ENCODE measurements at places on chromosomes 2 and 18. TPM values are rescaled to one million over a fixed set of nuclear protein-coding genes. Genes with fewer than 3 reads are reported as not detected.

- peak; percentile 6 for DNase-seq
Observed at GRCh38 chr2:29485631-29486030, 370.4 kb downstream of the CLIP4 start.

DNA sequence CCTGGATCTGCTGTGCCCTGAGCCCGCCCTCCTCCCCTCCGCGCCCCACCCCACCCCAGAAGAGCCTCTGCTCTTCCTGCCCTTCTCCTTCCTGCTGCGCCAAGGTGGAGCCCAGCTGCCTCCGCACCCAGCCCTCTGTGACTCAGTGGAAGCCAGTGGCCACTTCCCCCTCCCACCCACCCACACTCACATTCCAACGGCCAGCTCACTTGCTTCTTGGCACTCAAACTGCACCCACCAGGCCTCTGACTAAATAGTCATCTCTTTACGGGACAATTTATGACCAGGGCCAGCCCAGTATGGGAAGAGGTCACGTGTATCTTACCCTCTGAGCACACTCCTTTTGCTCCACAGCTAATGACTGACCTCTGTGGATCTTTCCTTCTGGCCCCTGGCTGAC is 150.4 kb upstream of the SLC1A4 start:
- peak; percentile 98 for DNase-seq

The SCG2 gene
- 0.26 TPM for total RNA-seq

GRCh38 chr2:229330952-229331351 is 59.9 kb upstream of the PID1 start:
- DNase-seq = no peak

DNA sequence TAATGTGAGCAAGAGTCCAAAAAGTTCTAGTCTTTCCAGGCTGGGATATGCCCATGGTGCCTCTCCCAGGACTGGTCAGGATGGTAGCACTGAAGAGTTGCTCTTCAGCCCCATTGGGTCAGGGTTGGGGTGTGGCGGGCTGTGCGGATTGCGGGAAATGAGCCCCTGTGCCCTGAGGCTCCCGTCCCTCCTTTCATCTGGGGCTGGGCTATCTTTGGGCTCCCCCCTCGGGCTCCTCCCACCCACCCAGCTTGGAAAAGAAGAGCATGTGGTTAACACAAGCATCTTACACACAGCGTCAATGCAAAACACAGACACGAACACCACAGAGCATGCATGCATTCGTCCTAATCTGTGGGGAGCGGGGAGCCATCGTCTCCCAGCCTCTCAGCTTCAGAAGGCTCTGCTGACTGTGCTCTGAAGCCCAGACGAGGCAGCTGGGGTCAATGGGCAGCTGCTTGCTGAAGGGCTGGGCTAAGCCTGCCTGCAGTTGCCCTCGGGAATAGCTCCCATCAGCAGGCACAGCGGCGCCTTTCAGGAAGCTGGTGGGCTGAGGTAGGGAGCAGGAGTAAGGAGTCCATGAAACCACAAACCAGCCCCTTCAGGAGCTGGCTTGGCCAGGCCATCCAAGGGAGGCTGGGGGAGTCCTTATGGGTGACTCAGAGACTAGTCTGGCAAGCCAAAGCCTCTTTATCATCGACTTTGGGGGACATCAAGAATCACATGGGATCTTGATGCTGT is 112.9 kb downstream of the CLIP4 start:
- DNase-seq = peak; percentile 40

- DNase-seq = no peak
Observed at GRCh38 chr2:235149240-235149659, 197.4 kb downstream of the SH3BP4 start.

- no peak for DNase-seq
Observed at GRCh38 chr2:240731178-240731545, 39.5 kb downstream of the AQP12A start.

The NYAP2 gene
- not detected for total RNA-seq

- DNase-seq = no peak
Observed at GRCh38 chr2:161217597-161218185, 57.5 kb downstream of the TANK start.

GRCh38 chr18:62175521-62175920 is 11.3 kb downstream of the PIGN start:
- DNase-seq = no peak

The PDCD1 gene
- total RNA-seq = not detected

The KRTCAP3 gene
- not detected for total RNA-seq

The WNT6 gene
- total RNA-seq = not detected

GRCh38 chr2:233482616-233483015 is 84.0 kb downstream of the USP40 start:
- no peak for DNase-seq

- no peak for DNase-seq
Observed at GRCh38 chr18:11826836-11827235, 24.4 kb upstream of the CHMP1B start.

The EML4 gene
- total RNA-seq = 19.5 TPM

DNA sequence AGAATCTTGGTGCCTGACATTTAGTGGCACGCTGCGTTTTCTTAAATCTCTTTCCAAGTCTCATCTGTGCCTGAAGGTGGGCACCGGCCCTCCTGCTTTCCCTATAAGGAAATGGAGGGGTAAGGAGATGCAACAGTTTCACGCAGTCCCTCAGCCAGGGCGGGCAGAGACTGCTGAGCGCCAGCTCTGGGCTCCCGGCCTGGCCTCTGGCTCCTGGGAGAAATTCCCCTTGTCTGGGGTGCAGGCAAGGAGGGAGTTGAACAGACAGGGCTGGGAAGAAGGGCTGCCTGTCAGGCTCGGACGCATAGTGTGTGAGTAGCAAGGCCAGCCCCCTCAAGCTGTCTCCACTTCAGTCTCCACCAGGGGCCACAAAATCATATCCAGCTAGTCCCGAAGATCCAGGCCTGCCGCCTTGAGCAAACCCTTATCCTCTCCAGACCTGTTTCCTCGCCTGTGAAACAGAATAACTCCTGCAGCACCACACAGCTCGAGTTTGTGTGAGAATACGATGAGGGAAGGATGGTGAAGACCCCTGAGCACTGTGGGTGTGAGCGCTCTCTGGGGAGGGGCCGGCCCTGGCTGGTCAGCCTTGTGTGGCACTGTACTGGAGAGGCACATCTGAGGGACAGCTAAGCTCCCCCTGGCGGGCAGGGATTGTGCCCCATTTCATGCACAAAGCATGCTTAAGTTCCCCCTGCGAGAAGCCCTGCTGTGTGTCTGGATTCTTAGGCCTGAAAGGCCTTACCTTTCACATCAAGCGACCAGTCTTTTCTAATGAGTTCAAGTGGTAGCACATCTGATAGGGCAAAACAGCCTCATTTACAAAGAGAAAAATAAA is 33.8 kb downstream of the SDC1 start:
- no peak for DNase-seq

The PRSS56 gene
- not detected for total RNA-seq

GRCh38 chr2:121627525-121628050 is 21.7 kb downstream of the CLASP1 start:
- no peak for DNase-seq

The DSG2 gene
- 12.7 TPM for total RNA-seq

- no peak for DNase-seq
Observed at GRCh38 chr2:191479680-191480023, 198.3 kb upstream of the NABP1 start.

DNA sequence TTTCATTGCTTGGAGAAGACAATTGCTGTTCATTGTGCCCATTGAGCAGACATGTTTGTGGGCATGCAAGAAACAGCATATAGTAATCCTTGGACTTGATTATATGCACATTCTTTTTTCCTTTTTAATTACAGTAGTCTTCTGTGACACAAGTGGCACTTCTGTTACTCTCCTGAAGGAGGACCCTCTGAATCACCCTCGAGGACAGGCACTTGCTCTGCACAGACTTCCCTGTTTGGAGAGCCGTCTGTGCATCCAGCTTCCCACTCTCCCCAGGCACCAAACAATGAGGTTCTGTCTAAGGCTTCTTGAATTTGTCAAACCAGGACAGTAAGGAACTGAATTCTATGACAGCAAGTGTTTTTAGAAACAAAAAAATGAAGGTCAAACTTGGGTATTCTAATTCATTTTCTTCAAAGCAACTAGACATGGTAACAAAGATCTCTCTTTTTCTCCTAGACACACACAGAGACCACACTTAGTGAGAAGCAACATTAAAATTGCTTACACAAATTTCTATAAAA is 844.6 kb upstream of the ID2 start:
- DNase-seq = no peak

The VWA3B gene
- total RNA-seq = not detected

- no peak for DNase-seq
Observed at GRCh38 chr2:36740061-36740460, 43.6 kb downstream of the VIT start.

- no peak for DNase-seq
Observed at GRCh38 chr2:7881466-7881865, 800.4 kb upstream of the ID2 start.

- no peak for DNase-seq
Observed at GRCh38 chr2:193267496-193268002, 1072.8 kb upstream of the TMEFF2 start.

GRCh38 chr2:133486771-133487191 is 81.5 kb downstream of the NCKAP5 start:
- DNase-seq = no peak

The SULT1C3 gene
- not detected for total RNA-seq

The TMEM169 gene
- not detected for total RNA-seq

The CNGA3 gene
- not detected for total RNA-seq

GRCh38 chr18:61127714-61128467 is 205.3 kb upstream of the CDH20 start:
- DNase-seq = no peak

DNA sequence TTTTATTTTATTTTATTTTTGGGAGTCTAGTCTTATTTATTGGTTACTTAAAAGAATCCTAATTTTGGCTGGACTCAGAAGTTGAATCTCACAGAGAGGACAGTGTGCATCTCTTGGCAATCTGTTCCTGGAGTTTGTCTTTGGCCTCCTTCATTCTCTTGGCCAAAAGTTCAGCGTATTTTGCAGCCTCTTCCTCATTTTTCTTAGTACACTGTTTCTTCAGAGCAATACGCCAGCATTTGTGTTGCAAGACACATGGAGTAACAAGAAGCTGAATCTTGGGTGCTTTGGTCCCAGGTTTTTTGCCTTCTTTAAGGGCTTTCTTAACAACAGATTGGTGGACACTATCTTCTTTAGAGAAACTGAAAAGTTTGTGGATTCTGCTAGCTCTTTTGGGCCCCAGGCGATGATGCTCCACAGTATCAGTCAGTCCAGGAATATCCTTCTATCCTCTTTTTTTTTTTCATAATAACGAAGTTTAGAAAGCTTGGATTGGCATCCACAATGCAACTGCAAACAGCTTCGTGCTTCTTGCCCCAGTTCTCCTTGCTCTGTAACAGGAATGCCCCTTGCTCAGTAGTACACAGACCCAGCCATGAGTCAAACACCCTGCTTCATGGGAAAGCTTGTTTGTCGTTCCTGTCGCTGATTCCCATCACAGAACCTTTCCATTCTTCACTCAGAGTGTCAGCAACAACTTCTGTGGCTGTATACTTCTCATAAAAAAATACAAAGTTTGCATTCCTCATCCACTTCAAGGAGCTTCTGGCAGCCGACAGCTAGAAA is 34.8 kb upstream of the RFX8 start:
- DNase-seq = no peak

- no peak for DNase-seq
Observed at GRCh38 chr18:49721981-49722380, 91.4 kb downstream of the ACAA2 start.

DNA sequence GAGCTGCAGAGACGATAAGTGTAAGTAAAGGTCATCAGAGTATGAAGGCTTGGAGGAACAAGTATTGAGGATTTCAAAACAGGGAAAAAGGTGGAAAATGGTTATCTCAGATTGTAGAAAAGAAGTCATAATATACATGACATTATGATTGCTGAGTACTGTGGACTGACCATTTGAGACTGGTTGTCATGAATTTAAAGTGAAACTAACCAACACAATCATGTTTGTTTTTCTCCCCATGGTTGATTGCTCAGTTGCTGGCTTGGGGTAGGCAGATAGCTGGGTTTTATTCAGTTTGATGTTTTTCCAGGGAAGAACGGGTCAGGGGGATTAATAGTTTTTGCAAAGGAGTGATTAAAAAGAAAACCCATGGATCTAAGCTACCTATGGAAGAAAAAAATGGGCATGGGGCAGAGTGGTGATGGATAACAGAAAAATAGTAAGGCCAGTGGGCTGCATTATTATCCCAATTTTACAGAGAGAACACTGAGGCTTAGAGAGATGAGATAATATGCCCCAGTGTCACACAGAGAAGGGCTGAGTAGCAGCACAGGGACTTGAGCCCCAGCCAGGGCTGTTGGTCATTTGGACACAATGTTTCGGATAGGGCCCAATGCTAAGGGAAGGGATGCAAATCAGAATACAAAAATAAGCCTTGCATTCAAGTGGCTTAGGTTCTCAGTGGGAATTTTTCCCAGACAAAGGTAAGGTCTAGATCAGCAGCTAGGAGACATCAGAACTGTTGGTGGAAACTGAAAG is 885.7 kb downstream of the DCC start:
- DNase-seq = no peak

The CDK5R2 gene
- not detected for total RNA-seq

GRCh38 chr2:55598056-55598795 is 19.2 kb downstream of the PPP4R3B start:
- DNase-seq = no peak

The RAX gene
- not detected for total RNA-seq

The GALNT13 gene
- not detected for total RNA-seq

DNA sequence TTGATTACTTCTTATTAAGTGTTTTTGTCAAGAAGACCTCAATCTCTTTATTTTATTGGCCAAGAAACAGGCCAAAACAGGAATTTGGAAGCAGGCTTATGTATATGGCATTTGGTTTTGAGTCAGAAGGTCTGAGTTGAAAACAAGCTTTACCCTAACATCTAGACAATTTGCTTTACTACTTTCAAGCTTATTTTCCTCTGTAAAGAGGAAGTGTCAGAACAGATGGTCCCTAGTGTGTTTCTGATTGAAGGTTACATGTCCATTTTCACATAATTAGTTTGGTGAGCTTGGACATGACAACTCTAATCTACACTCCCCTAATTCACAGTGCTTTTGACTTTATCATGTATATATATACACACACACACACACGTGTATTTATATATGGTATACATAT is 19.8 kb upstream of the MAP4K4 start:
- DNase-seq = no peak
